ENCODE measurements at places on chromosomes 13 and 19. TPM values are rescaled to one million over a fixed set of nuclear protein-coding genes. Genes with fewer than 3 reads are reported as not detected.

Gene KLK3
- not detected for polyA plus RNA-seq

Gene GTF3A
- polyA plus RNA-seq = 79.0 TPM

Gene LSM4
- polyA plus RNA-seq = 75.6 TPM

Gene SIGLEC12
- not detected for polyA plus RNA-seq

- peak; percentile 79 for DNase-seq
Observed at GRCh38 chr19:37551129-37551993, 43.2 kb downstream of the ZNF571 start.

DNA sequence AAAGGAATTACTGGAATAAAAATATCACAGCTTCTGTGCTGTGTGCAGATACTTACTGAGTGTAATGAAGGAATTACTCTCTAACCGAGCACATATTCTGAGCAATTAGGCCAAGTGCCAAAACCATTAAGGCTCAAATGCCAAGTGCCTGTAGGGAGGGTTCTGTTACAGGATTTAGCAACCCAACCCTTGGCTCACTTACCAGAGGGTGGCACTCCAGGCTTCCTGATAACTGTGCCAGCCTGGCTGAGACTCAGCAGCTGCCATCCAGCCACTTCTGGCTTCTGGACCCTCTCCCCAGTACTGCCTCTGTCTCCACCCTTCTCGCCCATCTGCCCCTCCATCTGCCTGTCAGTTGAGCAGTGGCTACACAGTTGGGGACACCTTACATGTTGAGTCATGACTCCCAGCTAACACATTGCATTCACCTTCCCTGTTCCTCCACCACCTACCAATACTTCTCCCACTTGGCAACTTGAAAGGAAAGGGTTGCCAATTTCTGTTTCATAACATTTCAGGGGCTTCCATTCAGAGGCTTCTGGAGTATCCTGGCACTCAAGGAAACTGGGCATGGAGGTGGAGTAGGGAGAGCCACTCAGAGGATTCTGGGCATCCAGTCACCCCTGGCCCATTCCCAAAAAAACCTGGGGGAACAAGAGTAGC is 110.5 kb downstream of the COG6 start:
- no peak for DNase-seq

- DNase-seq = no peak
Observed at GRCh38 chr13:99687723-99688397, 186.6 kb downstream of the TM9SF2 start.

- DNase-seq = no peak
Observed at GRCh38 chr13:39767791-39768517, 112.5 kb downstream of the COG6 start.

- DNase-seq = peak; percentile 66
Observed at GRCh38 chr13:23074075-23074828, 106.5 kb upstream of the SGCG start.

- peak; percentile 33 for DNase-seq
Observed at GRCh38 chr19:49859682-49860335, 7.6 kb downstream of the PNKP start.

DNA sequence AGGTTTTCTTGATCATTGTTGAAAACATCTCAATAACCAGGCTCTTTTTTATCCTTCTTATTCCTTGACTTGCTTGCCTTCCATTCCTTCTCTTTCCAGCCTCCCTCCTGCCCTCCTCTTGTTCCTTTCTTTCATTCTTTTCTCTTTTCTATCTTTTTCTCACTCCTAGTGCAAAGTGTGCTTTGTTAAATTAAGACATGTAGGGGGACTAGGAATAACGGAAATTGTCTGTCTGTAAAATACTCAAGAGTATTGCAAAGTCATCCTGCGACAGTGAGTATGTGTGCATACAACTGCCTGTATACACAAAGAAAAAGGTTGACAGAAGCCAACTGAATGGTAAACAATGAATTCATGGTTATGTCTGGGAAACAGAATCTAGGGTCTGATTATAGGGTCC is 70.1 kb downstream of the LRRC63 start:
- no peak for DNase-seq

DNA sequence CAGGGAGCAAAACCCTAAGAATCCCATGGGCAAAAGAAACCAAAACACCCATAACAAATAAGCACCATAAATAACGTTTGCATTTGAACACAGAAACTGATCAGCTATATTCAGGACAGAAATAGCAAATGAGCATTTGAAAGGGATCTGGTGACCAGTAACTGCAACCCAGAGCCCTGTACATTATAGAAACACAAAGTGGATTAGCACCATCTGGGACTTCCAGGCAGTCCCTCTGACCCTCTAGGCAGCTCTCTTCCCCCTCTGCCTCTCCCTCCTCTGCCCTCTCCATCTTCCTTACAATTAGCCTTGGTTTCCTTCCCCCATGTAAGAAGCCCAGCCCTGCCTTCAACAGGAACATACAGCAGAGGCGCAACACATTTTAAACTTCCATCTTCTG is 215.0 kb downstream of the DCLK1 start:
- DNase-seq = no peak

DNA sequence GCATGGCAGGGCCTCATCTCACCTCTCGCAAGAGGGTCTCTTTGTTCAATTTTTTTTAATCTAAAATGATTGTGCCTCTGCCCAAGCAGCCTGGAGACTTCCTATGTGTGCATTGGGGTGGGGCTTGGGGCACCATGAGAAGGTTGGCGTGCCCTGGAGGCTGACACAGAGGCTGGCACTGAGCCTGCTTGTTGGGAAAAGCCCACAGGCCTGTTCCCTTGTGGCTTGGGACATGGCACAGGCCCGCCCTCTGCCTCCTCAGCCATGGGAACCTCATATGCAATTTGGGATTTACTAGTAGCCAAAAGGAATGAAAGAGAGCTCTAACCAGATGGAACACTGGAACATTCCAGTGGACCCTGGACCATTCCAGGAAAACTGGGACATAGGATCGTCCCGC is 8.0 kb downstream of the FXYD3 start:
- peak; percentile 81 for DNase-seq

DNA sequence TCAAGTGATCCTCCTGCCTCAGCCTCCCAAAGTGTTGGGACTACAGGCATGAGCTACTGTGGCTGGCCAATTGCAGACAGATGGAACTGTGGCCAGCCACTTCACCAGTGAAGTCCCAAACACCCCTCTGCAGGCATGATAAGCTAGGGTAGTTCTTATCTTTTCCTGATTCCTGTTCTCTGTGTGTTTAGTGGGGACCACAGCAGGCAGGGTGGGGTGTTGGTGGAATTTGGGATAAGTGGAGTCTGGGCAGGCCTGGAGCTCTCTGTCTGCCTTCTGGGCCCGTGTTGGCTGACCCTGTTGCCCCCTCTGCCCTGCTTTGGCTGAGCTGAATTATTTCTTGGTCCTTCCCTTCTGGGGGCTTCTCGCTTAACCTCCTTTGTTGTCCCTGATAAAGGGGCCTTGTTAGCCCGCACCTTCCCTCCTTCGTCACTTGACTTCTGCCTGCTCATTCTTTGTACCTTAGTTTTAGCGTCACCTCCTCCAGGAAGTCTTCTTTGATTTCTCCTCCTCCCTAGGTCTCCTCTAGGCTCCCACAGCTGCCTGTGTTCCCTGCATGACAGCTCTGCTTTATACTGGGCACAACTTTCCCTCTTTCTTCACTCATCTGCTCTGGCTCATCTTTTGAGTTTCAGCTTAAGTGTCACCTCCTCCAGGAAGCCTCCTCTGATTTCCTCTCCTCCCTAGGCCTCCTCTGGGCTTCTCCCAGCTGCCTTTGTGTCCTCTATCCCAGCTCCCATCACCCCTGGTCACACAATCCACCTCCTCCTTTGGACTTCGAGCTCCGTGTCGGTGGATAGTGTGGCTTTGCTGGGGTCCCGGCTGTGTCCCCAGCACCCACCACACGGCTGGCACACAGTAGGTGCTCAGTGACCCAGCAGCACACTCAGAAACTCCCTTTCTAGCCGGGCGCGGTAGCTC is 1.7 kb upstream of the NCLN start:
- no peak for DNase-seq

- no peak for DNase-seq
Observed at GRCh38 chr13:40631605-40632004, 34.8 kb downstream of the FOXO1 start.

- no peak for DNase-seq
Observed at GRCh38 chr13:75596657-75597182, 39.4 kb upstream of the LMO7 start.

GRCh38 chr19:1783874-1784273 is 28.2 kb downstream of the ATP8B3 start:
- no peak for DNase-seq

GRCh38 chr13:37656247-37656940 is 57.8 kb upstream of the POSTN start:
- no peak for DNase-seq

GRCh38 chr19:49489601-49490167 is 2.3 kb downstream of the RPL13A start:
- no peak for DNase-seq

DNA sequence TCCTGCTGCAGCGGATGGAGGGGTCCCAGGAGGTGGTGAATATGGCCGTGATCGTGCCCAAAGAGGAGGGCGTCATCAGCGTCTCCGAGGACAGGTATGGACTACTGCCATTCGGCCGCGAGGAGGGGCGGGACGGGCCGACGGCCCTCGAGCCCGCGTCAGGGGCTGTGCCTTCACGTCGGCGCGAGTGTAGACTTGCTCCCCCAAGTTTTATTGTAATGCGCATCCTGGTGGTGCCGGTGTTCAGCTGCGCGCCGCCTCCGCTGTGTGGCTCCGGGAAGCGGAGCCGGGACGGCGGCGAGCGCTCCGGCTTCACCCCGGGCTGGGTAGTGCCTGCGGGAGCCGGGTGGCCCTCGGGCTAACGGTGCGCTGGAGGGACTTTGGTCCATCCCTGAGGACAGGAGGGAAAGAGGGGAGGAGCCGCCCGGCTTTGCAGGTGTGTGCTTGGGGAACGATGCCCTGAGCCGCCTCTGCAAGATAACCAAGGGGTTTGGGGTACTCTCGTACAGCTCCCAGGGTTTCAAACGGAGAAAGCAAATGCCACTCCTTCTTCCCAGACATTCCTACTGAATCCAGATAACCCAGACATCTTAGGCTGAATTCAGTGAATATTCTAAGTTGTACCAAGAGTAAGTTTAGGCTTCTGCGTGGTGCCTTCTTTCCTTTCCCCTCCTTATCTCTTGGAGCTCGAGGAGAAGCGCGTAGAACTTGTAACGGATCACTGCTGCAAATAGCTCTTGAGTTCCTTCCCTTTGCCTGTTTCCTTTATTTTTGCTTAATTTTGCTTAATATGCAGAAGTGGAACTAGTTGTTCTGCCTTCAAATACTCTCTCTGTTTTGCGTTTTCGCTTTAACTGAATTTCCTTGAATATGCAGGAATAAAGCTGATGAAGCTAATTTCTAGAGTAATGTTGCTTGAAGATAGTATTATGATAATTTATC is 740 bp downstream of the WDFY2 start:
- DNase-seq = peak; percentile 62

DNA sequence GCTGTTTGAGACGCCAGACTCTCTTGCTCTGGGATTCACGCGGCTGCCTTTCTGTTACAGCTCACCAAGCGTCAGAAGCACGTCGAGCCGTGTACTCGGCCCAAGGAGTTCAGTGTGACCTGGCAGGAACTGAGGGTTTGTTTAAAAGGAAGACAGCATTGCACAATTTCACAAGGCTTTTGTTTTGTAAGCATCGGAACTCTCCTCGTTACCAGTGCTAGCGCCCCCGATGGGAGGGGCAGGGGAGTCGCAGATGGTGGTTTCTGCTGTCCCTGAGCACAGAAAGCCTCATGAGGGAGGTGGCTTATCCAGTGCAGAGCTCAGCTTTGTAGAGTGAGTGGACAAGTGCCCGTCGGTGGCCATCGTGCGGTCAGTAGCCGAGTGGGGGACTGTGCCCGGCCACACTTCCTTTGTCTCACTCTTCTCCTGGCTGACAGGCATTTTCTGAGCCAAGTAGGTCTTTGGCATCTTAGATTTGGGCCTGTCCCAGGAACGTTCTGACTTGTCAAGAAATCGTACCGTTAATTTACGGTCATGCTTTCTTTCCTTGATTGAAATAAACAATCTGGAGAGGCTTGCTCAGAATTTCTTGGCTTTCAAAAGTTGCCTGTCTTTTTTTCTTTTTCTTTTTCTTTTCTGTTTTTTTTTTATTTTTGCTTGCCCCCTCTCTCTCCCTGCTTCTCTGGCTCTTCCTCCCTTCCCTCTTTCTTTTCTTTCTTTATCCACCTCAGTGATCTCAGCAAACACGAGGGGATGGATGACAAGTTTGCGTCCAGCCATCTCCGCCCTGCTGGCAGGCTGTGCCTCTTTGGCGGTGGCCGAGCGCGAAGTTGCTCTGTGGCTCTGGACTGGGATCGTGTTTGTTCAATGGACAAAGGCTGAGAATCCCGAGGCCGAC is 7.7 kb downstream of the KDM4B start:
- DNase-seq = peak; percentile 77

- peak; percentile 57 for DNase-seq
Observed at GRCh38 chr13:74061926-74062595, 72.1 kb downstream of the KLF12 start.

DNA sequence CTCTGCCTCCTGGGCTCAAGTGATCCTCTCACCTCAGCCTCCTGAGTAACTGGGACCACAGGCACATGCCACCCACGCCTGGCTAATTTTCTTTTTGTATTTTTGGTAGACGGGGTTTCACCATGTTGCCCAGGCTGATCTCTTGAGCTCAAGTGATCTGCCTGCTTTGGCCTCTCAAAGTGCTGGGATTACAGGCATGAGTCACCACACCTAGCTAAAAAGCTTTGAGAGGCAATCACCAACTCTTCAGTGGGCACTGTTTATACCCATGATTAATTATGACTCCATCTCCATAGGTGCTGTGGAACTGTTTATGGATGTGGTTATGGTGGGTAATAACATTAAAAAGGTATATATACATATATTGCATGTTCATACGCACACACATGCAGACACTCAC is 7.5 kb upstream of the RBM26 start:
- DNase-seq = no peak

DNA sequence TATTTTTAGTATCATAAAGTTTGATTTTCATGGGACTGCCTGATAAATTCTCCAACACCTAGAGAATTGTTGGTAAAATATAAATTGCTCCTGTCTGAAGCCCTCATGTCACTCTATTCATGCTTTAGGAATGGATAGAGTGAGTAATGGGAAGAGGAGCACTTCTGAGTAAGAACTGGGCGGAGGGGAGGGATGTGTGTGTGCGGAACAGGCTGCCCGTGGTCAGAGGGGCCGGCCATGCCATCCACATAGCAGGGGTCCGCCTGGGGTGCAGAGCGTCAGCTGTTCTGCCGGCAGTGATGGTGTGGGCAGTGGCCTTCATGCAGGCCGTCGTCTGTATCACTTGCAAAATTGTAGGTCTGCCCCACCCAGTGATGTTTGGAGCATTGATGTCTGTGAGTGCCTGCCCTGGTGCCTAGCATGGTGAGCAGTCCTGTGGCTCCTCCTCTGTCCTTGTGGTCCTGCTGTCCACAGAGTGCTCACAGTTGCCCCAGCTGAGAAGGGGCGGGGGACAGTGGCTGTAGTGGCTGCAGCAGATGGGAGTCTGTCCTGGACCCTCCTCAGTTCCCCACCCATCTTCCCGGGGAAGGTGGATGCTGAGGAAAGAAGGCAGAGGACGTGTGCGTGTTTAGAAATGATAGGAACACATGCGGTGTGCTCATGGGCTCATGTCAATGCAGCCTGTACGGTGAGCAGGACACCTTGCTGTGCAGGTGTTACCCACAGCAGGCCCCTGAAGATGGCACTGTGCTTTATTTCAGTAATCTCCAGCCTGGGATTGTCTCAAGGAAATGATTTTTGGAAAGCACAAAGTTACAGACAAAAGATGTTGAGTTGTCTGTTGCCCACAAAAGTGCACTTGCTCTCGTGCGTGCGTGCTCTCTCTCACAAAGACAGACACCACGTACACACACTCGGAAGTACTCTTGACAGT is 49.4 kb upstream of the TEX29 start:
- no peak for DNase-seq
